MCF 10A (cell line): ENCODE measurements at places on chromosomes 16 and 17. TPM values are rescaled to one million over a fixed set of nuclear protein-coding genes. Genes with fewer than 3 reads are reported as not detected.

The HAPSTR1 gene
- total RNA-seq = 87.4 and 88.9 TPM in 2 replicates

The SLC52A1 gene
- total RNA-seq = not detected in 2 replicates

The OTOP3 gene
- total RNA-seq = not detected in 2 replicates

The ABCA10 gene
- total RNA-seq = 18.3 and 24.7 TPM in 2 replicates

The COX6A2 gene
- total RNA-seq = not detected in 2 replicates

The OR1D2 gene
- not detected in 2 replicates for total RNA-seq

- DNase-seq = no peak
Observed at GRCh38 chr17:73156887-73157520, 7.8 kb upstream of the SSTR2 start.

DNA sequence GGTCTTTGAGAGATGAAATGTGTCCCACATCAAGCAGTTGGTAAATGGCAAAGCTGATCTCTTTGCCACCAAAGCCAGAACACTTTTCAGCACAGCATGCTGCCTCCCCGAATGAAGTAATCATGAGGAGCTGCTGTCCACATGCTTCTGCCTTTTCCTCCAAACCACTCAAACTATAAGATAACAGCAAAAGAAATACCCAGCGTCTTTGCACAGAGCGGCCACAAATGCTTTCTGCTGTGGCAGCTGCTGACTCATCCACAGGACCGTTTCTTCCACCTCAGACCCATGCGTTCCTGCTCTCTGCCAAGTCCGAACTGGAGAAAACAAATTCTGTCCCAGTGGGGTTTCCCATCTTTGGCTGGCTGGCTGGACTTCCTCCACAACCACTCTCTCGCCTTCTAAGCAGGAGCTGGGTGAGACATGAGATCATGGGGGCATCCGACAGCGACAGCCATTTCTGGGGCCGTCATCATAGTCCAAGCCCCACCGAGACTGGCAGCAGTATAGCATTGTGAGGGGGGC is 27.1 kb downstream of the TBC1D3B start:
- peak; percentile 26 for DNase-seq
